C1 segment of cervical spinal cord (tissue), 14 donors: ENCODE measurements at places on chromosomes 1 and 21.

GRCh38 chr1:183432548-183432875, 14.3 kb upstream of the NMNAT2 start:
- no peak for DNase-seq

GRCh38 chr1:107460035-107460434, 319.2 kb downstream of the NTNG1 start:
- no peak for DNase-seq

GRCh38 chr1:169390303-169390702, 22.3 kb downstream of the BLZF1 start:
- DNase-seq = no peak

- no peak for DNase-seq
Measured at GRCh38 chr1:222171005-222171404, 376.9 kb downstream of the HHIPL2 start.

GRCh38 chr1:53634571-53634979, 104.4 kb downstream of the GLIS1 start:
- DNase-seq = no peak

DNA sequence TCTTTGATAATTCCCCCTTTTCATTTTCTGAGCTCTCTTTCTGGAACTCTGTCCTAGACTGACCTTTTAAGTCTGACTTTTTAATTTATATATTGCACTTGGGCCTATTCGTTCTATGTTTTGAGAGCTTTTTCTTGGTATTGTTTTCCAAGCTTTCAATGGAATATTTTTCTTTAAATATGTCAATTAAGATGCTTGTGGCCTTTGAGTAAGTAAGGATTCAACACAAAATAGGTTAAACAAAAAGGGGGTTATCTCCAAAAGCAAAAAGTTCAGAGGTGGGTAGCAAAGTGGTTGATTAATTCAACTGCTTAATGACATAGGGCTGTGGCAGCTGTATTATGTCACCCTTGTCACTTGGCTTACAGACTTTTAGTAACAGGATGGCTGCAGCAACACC, 315.9 kb downstream of the LMX1A start:
- DNase-seq = no peak
